Brain pericyte (primary cell): ENCODE measurements at places on chromosomes 2 and 18.

GRCh38 chr2:215620528-215620927 is 184.7 kb upstream of the FN1 start:
- DNase-seq, result no peak

GRCh38 chr2:100793982-100794381 is 26.0 kb upstream of the NPAS2 start:
- DNase-seq, result no peak

- no peak for DNase-seq
Measured at GRCh38 chr2:28153851-28154250, 238.8 kb upstream of the FOSL2 start.

DNA sequence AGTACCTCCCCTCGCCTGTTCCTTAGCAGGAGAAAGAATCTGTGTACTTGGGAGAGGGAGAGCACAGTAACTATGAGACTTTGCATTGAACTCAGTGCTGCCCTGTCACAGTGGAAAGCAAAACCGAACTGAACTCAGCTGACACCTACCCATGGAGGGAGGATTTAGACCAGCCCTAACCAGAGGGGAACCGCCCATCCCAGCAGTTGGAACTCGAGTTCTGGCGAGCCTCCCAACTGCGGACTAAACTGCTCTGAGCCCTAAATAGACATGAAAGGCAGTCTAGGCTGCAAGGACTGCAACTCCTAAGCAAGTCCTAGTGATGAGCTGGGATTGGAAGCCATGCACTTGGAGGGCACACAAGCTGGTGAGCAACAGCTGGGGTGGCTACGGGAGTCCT is 110.4 kb downstream of the GRB14 start:
- DNase-seq, result peak; percentile 12

- DNase-seq, result no peak
Measured at GRCh38 chr18:1014509-1014908, 109.8 kb downstream of the ADCYAP1 start.

DNA sequence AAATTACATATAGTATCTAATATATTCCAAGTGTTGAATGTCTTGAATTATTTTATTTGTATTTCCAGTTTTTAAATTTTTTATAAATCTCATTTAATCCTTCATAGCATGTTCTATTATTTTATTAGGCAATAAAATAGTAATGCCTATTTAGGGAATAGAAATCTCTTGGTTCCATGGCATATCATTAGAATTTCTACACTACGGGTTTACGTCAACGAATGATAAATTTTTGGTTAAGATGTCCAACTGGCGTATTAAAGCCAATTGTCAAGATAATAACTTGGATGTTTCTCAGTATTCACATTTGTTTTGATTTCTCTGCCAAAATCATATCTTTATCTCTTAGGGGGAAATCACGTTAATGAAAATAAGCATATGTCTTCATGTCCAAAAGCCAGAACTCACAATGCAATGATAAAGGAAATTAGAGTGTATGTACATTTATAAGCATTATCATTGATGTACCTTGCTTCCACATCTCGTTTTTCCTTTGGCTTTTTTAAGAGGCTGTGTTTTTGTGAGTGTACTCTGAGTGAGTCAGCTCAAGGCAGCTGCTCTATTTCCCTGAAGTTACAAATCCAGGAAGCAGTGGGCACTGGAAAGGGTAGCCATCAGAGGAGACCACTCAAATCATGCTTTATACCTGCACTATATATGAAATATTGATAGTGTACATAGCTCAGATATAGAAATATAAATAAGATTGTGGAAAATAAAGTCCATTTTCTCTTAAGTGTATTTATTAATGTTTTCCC is 115.8 kb upstream of the PDE1A start:
- DNase-seq, result no peak

GRCh38 chr2:46024146-46024779 is 272.9 kb upstream of the EPAS1 start:
- DNase-seq, result no peak

GRCh38 chr2:15177103-15177502 is 384.0 kb downstream of the NBAS start:
- no peak for DNase-seq

- no peak for DNase-seq
Measured at GRCh38 chr2:132782176-132782783, 112.3 kb upstream of the LYPD1 start.

GRCh38 chr2:218378053-218378452 is 4.0 kb upstream of the SLC11A1 start:
- DNase-seq, result no peak

DNA sequence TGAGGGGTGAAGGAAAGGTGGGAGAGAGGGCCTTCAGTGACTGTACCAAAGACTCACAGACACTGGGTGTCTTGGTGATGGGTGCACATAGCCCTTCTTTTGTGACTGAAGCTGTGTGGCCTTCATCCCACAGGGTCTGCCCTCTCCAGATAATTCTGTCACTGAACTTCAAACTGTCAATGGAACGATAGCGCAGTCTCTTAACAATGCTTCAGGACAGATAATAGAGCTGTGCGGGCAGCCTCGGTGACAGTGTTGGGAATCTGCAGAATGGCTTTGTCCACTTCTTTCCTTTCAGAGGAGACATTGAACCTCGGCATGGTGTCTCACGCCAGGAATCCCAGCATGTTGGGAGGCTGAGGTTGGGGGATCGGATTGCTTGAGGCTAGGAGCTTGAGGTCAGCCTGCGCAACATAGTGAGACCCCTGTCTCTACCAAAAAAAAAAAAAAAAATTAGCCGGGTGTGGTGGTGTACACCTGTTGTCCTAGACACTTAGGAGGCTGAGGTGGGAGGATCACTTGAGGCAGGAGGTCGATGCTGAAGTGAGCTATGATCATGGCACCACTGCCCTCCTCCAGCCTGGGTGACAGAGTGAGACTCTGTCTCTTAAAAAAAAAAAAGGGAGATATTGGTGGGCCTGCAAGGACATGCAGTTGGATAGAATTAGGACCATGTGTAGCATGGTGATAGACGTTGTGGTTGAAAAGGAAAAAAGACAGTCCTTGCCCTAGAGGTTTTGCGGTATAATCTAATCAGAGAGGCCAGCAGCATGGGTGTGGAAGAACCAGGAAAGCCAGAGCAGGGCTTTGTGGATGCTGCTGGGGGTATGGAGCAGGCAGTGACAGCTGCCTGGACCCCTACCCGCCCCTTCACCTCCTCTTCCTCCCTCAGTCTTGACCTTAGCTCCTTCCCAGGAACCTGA is 91.4 kb downstream of the LDLRAD4 start:
- DNase-seq, result no peak

- peak; percentile 20 for DNase-seq
Measured at GRCh38 chr2:219689676-219690628, 62.5 kb downstream of the SLC4A3 start.

DNA sequence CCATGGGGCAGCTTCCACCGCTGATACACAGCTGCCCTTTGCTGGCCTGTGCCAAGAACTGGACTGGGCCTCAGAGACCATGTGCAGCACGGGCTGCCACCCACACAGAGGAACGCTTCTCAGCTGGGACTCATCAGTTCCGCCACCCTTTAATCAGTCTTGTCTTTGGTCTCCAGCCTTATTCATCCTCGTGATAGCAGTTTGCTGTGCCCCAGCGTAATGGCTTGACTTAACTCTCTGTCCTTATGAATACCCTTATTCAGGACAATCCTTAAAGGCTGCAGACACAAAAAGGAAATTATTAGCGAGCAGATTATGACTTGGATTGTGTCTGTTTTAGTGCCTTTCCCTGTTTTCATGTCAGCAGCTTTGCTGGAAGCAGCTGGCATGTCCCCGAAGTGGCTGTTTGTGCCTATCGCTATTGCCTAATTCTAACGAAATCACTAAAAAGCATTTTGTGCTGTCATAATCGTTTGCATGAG is 108.9 kb upstream of the DAPL1 start:
- no peak for DNase-seq

GRCh38 chr18:5095239-5095638 is 101.8 kb downstream of the AKAIN1 start:
- DNase-seq, result no peak

DNA sequence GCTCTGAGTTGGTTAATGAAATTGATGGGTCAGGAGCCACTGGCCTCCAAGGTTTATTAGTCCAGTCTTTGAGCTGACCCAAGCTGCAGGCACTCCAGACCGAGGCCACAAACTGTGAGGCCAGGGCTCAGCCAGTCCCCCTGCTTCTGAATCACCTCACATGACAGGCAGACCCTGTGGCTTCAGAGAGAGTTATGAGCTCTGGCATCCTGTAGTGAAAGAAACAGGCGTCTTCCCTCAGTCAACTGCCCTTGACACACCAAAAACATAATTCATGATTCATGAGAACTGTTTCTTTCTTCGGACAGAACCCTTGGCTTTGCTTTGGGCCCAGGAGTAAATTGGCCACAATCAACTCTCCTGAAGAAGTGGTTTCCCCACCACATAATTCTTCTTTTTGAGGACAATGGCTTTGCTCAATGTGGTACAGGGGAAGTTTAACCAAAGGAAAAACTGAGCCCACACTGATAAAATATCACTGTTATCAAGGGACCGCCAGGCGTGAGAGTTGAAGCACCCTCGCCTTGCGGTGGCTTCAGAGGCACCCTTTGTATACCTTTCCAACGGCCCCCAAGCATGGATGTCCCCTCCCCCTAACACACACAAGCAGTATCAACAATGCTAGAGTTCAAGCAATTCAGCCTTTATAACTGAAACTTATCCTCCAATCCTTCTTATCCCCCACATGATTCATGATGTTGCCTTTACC is 226.9 kb downstream of the CYRIA start:
- DNase-seq, result no peak

- no peak for DNase-seq
Measured at GRCh38 chr18:28108814-28109213, 68.1 kb downstream of the CDH2 start.

GRCh38 chr2:120404274-120404673 is 58.3 kb downstream of the INHBB start:
- DNase-seq, result no peak

DNA sequence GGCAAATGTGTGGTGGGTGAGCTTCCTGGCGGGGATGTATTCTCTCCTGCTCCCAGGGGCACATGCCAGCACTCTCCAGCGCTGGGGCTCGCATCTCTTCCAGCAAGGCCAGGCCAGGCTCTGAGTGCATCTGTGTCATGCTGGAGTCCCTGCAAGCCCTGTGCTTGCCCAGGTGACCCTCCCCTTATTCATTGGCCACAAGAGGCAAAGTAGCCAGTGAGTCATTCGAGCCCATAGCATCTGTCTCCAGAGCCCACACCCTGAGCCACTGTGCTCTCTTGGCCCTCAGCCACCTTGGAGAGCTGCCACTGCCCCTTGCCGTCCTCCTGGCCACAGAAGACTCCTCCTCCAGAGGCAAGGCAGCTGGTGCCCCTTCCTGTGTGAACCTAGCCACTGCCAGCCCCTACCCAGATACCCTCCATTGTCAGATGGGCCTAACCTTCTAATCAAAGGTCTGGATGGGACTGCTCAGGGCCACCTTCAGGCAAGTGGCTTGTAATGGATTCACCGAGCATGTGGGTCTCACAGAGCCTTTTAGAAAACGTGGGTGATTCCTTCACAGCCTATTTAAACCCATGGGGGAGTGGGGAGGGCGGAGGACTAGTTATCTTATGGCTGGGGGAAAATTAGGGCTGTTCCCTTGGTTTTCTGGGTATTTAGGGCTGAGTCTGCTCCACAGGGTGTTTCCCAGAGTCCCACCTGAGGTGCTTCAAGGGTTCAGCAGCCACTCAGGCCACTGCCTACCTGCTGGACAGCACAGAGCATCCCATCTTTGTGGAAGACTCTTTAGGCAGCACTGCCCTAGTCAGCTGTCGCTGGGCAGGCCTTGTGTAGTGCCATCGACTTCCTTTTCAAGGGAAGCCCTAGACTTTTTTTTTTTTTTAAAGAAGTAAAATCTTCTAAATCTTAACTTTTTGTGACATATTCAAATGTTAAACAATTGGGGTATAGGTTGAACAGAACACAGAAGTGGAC is 137.4 kb downstream of the ACOXL start:
- no peak for DNase-seq

DNA sequence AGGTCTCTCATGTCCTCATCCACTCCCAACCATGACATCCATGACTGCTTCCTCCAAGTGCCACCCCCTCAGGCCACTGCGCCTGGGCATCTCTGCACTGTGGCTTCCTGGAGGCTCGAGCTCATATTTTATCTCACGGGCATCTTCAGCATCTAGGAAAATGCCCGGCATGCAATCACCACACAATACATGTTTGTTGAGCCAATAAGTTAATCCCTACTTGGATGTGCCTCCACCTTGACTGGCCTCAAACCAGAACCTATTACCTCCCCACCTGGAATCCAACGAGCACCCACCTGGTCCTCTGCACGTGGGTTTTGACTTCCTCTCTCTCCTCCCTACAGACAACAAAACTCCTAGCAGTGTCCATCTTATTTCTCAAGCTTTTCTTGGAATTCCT is 198.9 kb upstream of the REV1 start:
- no peak for DNase-seq

GRCh38 chr2:228675091-228675490 is 493.6 kb upstream of the SPHKAP start:
- DNase-seq, result no peak

DNA sequence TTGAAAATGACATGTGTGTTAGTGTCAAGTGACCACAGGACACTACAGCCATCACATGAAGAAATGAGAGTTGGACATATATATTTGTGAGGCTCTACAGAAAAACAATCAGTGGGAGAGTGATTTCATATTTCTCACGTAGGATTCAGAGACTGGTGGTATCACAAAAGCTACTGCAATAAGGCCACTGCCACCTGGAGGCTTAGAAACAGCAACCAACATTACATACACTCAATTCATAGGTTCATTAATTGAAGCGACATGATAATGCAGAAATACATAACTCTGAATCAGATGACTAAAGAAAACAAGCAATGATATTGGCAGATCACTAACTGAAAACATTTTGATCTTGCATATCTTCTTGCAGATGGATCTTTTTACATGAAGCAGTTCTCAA is 248.1 kb upstream of the KLHL14 start:
- no peak for DNase-seq

DNA sequence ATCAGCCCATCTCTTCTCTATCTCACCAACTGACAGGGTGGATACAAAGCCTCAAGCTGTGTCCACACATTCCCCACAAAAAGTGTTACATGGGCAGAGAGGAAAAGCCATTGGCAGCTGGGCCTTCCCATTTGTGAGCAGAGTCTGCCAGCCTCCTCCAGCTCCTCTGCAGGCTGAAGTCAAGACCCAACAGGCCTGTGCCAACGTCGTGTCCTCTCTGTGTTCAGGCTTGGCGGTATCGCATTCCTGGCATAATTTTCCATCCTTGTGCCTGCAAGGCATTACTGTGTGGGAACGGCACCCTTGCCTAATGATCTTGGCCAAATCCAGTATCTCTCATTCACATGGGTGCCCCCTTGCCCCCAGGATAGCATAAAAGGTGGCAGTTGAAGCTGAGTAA is 41.5 kb upstream of the APCDD1 start:
- DNase-seq, result no peak

GRCh38 chr2:40450066-40450795 is 1.7 kb downstream of the SLC8A1 start:
- DNase-seq, result no peak

DNA sequence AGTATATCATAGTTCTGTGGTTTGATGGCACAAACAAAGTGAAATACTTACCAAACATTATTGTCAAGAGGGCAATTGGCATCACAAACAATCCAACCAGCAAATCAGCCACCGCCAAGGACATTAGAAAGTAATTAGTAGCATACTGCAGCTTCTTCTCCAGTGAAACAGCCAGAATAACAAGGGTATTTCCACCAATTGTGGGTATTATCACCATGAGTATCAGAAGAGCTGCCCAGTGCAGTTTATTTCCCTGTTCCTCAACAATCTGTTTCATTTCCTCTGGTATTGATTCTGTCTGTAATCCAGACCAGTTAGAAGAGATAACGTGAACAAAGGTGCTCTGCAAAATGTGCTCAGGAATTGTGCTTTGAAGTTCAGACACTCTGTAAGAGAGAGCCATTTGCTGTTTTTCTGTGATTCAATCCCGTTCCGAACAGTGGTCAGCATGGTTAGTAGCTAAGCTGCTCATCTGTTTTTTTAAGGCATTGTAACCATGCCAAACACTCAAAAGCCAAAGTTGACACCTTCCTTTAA is 1.4 kb downstream of the HTR2B start:
- DNase-seq, result no peak
